ENCODE measurements at places on chromosomes 3 and 15.

DNA sequence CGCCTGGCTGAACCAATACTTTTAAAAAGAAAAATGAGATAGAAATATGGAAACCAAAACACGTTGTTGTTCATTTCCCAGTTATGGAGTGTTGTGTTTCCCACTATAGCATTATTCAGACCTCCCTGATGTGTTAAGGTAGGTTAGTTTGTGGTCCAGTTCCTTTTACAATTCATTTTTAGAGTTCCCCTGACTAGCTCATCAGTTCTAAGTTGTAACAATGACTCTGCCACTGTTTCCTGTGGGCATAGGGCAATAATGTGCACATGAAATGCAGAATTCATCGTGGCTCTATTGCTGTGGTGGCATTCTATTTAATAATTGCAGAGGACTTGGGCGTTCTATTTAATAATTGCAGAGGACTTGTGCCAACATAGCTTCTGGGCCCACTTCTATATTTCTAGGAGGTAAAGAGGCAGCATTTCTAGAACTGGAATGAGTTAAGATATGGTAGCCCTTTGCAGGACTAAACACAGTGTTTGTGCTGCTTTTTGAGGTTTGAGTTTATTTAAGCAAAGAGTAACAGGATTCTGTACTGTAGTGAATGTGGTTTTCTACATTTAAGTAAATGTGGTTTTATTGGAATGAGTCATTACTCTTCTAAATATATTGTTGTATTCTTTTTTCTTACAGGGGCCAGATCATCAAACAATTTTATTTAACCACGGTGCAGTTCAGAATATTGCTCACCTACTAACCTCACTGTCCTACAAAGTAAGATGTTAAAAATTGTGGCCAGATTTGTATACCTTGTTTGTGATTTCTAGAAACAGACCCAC is 47.5 kb downstream of the ARMC8 start:
- no peak for DNase-seq

GRCh38 chr3:105904678-105905284 is 36.0 kb upstream of the CBLB start:
- DNase-seq = no peak

- DNase-seq = no peak
Measured at GRCh38 chr15:83515164-83515563, 68.0 kb downstream of the SH3GL3 start.

DNA sequence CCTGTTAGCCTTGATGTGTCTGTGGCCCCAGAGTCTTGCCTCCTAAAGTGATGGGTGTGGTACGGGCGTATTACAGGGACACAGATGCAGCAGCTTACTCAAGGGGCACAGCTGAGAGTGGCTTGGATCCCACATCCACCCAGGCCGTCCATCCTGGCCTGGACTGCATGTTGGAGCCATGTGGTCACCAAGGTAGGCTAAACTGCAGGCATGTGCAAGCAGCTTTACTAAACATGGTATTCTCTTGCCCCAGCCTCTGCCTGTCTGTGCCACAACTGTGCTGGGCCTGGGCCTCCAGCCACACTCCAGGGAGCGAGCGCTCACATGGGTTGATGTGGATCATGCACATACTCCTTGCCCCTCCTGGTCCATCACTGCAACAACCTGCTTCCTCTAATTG is 6.1 kb upstream of the GPR62 start:
- DNase-seq = no peak

DNA sequence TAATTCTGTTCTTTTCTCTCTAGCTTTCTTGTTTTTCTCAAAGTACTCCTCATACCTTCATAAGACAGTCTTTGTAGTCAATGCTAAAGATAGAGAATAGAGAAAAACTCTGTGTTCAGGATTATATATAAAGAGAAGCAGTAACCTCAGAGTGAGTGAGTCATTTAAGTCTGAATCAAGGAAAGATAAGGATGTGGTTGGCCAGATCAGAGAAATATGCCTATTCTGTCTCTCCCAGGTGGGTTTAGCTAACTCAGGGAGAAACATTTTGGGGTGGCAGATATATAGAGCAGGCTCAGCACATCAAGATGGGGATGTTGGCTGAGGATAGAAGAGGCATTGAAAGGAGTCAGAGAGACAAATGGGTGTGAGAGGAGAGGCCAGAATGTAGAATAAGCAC is 31.4 kb downstream of the GTF2E1 start:
- DNase-seq = no peak

- no peak for DNase-seq
Measured at GRCh38 chr3:10518506-10519150, 13.2 kb upstream of the ATP2B2 start.

GRCh38 chr15:58513726-58514336 is 82.0 kb downstream of the LIPC start:
- DNase-seq = no peak

DNA sequence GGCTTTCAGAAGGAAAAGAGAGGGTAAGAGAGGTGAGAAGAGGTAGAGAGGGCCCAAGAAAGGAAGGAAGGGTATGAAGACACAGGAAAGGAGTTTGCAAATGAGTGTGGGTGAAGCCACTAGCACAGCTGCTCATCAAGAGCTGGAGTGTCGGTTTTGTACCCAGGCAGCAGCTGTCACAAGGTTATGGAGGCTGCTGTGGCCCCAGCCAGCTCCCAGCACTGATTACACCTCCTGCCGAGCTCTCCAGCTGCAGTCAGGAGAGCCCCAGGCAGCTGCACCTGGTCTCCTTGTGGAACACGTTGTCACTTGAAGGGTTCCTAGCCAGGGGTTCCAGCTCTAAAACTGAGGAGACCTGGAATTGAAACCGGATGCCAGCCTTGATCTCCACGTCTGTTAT is 60.4 kb upstream of the CHD2 start:
- DNase-seq = no peak

DNA sequence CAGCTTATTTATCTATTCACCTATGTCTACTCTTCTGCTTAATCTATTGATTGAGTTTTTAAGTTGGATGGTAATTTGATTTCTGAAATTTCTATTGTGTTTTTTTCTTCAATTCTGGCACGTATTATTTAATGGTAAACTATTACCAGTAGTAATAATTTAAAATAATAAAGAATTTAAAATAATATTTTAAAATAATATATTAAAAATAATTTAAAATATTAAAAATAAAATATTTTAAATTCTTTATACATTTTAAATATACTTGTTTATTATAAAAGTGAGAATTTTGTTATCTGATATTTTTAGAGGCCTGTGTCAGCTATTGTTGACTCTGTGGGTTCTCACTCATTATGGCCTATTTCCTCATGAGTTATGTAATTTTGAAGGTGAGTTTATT is 100.7 kb upstream of the SPATA16 start:
- no peak for DNase-seq

DNA sequence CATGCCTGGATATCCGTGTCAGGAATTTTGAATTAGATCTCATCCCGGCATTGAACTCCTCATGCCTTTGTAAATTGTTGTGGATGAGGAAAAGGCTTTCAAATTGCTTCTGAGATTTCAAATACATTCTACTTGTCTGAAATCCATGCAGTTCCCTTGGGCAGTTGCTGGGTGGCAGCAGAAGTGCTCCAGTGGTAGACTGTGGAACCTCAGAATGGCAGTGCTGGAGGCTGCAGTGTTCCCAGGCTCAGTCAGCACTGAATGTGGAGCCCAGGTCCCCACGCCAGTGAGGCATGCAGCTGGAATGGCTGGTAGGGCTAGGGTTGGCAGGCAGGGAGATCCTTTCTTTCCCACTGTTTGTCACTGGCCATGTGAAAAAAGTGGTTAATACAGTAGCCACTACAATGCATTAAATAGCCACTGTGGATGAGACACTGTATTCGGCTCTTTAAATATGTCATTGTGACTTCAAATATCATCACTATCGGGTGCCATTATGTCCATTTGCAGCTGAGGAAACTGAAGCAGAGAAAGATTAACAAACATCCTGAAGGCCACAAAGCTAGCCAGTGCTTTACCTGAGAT is 98.6 kb downstream of the TPRG1 start:
- no peak for DNase-seq

DNA sequence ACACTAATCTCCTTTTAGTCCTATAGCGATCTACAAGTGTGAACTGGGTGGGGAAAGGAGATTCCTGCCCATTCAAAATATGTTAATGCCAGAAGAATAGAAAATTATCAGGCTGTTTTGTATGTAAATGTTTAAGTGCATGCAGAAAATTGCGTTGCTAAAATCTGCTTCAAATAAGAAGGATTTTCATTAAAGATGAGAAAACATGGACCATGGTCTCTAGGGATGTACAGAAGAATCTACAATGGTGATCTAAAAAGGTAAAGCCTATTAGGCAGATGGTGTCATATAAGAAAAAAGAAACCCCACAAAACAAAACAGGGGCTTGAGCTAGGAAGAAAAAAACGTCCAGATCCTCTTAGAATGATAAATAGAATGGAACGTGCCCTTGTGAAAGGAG is 287.5 kb upstream of the ROBO1 start:
- DNase-seq = no peak
